RPMI7951 (cell line): ENCODE measurements at places on chromosomes 3 and 15.

DNA sequence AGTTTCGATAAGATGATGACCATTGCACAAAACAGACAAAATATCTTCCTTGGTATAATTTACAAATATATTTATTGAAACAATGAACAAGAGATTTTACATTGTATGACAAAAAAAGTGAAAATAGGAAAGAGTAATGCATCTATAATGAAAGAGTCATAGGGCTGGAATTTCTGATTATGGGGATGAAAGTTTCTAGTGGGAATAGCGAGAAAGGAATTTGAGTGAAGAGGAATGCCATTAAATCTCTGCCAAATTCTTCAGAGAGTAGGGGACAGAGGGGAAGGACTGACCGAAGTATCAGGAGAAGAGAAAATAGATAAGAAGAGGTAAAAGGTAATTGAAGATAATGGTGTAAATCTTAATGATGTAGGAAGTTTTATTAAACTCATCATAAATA, 125.4 kb downstream of the VGLL3 start:
- DNase-seq, result peak; percentile 5

- DNase-seq, result no peak
Observed at GRCh38 chr3:38746641-38747040, 69.4 kb downstream of the SCN10A start.

- DNase-seq, result no peak
Observed at GRCh38 chr3:173538410-173538809, 140.9 kb downstream of the NLGN1 start.

- DNase-seq, result peak; percentile 35
Observed at GRCh38 chr15:58378241-58379085, 53.3 kb upstream of the LIPC start.

GRCh38 chr3:52025453-52025852, 29.8 kb upstream of the RPL29 start:
- DNase-seq, result peak; percentile 24

- DNase-seq, result peak; percentile 42
Observed at GRCh38 chr3:42228796-42229195, 37.2 kb downstream of the CCK start.

- DNase-seq, result peak; percentile 88
Observed at GRCh38 chr3:16200411-16200810, 25.9 kb downstream of the GALNT15 start.

GRCh38 chr3:56970461-56970879, 90.0 kb upstream of the SPATA12 start:
- no peak for DNase-seq

GRCh38 chr3:134793562-134793961, 1.5 kb upstream of the EPHB1 start:
- DNase-seq, result no peak

DNA sequence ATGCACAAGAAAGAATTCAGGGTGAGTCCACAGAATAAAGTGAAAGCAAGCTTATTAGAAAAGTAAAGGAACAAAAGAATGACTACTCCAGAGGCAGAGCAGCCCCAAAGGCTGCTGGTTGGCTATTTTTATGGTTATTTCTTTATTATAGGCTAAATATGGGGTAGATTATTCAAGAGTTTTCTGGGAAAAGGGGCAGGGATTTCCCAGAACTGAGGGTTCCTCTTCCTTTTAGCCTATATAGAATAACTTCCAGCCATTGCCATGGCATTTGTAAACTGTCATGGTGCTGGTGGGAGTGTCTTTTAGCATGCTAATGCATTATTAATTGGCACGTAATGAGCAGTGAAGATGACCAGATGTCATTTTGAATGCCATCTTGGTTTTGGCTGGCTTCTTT, 13.6 kb downstream of the GLDN start:
- no peak for DNase-seq

GRCh38 chr3:170222647-170223541, 670 bp downstream of the PRKCI start:
- DNase-seq, result peak; percentile 23

DNA sequence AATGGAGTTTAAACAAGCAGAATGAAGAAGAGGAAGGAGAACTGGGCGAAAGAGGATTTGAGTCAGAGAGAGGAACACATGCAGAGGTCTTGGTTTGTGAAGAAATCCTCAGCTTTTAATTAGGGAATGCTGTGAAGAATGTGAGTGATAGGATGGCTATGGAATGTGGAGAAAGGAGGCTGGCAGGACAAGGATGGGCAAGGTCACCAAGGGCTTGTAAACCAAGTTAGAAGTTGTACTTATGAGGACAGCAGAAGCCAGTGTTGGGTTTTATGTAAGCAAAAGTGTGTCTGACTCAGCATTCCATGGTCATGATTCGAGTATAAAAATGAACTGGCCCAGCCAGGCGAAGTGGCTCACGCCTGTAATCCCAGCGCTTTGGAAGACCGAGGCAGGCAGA, 60.0 kb upstream of the IL12A start:
- peak; percentile 96 for DNase-seq

DNA sequence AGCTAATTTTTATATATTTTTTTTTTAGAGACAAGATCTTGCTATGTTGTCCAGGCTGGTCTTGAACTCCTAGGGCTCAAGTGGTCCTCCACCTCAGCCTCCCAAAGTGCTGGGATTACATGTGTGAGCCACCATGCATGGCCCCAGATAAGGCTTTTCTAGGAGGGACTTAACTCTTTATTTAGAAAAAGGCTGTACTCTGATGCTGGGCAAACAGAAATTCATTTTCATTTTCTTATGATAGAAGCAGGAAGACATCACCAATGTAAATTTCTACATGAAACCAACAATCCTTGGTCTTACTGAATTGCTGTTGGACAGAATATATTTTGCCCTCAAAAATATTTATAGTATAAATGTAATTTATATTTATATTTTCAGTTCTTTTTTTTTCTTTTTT, 9.6 kb downstream of the NIPA1 start:
- no peak for DNase-seq

DNA sequence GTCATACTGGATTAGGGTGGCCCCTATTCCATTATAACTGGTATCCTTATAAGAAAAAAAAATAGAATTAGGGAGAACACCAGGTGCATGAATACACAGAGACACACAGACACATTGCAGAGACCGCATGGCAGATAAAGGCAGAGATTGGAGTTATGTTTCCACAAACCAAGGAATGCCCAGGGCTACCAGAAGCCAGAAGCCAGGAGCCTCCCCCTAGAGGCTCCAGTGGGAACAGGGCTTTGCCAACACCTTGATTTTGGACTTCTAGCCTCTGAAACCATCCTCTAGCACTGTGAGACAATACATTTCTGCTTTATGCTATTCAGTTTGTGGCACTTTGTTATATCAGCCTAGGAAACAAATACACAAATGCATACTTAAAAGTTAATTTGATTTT, 10.4 kb downstream of the GOLM2 start:
- peak; percentile 38 for DNase-seq

- DNase-seq, result peak; percentile 88
Observed at GRCh38 chr3:177449360-177450006, 252.2 kb upstream of the TBL1XR1 start.

- DNase-seq, result no peak
Observed at GRCh38 chr3:69248436-69248835, 126.0 kb upstream of the LMOD3 start.

DNA sequence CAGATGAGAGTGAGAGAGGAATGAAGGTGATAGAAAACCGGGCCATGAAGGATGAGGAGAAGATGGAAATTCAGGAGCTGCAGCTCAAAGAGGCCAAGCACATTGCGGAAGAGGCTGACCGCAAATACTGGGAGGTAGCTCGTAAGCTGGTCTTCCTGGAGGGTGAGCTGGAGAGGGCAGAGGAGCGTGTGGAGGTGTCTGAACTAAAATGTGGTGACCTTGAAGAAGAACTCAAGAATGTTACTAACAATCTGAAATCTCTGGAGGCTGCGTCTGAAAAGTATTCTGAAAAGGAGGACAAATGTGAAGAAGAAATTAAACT, 88.9 kb downstream of the EOMES start:
- DNase-seq, result peak; percentile 75

- no peak for DNase-seq
Observed at GRCh38 chr3:64901522-64901885, 213.7 kb upstream of the ADAMTS9 start.

GRCh38 chr3:4471907-4472306, 4.8 kb upstream of the SUMF1 start:
- DNase-seq, result no peak

DNA sequence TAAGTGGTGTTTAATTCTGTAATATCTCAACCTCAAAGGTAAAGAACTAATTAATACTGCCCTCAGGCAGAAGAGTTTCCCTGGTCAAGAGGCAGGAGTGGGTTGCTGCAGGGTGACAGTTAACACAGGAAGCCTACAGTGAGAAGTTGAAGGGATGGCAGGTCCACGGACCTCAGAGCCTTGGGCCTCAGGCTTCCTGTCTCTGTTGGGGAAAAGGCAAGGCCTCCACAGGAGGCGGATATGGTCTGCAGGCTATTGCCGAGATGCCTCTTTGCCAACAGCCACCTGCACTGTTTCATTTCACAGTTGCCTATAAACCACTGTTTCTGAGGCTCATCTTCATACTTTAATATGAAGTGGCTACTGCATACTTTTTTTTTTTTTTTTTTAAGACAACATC, 33.3 kb upstream of the RPN1 start:
- no peak for DNase-seq

- no peak for DNase-seq
Observed at GRCh38 chr3:73150369-73151130, 89.1 kb downstream of the EBLN2 start.

GRCh38 chr3:131717493-131717892, 214.7 kb upstream of the MRPL3 start:
- DNase-seq, result no peak

DNA sequence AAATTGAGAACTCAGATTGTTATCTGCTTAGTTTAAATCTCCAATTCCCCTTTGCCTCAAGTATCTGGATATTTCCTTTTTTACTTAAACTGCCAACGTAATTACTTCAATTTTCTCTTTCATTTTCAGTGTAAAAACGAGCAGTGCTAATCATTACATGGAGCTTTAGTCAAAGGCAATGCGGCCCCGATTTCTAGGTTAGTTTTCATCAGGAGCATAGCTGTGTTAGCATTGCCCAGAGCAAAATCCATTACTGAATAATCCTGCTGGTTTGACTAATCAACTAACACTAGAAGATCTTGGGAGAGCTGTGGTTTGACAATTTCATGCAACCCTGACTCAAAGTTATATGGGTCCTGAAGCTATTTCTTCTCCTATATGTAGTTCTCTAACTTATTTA, 46.2 kb downstream of the ZPLD1 start:
- peak; percentile 43 for DNase-seq

DNA sequence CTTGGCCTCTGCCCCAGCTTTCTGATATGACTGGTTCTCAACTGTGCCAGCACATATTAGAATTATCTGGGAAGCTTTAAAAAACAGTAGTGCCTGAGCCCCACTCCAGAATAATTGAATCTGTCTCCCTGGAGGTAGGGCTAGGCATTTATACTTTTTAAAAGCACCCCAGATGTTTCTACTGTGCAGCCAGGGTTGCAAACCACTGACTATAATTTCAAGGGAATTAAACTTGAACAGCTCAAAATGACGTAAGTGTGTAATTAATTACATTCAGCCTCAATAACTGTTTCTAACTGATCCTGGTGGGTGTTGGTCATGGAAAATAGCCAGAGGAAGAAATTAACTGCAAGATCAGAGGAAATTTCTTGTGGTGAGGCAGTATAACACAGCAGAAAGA, 4.4 kb upstream of the IRAK2 start:
- peak; percentile 77 for DNase-seq

DNA sequence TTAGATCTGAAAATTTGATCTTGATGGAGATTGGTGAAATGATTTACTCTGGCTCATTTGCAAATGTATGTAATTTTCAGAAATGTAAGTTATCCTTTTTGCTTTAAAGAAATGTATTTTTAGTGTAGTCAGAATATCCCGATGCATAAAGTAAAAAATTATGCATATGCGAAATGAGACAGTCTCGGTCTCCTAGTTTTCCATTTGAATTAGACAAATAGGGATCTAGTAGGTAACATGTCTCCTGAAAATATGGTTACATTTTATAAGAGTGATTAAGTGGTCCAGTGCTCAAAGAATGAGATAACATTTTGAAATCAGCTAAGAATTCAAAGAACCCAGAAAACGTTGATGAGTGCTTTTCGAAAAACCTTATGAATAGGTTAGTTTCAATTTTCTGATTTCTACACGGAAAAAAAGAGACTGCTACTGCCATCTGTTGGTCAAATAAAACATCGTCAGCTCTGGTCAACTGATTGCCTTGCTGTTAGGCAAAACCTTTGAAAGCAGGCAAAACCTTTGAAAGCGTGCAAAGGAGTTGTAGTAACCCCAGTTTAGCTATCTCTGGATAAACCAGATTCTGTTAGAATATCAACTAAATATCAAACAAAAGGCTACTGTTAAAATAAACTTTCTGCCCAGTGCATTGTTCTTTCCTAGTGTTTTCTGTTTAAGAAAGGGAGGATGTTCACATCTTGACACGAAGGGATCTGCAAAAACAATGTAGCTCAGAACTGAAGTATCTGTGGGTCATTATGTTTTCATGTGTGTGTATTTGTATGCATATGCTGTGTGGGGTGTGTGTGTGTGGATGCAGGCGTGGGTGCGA, 59.3 kb upstream of the CHMP2B start:
- peak; percentile 58 for DNase-seq

DNA sequence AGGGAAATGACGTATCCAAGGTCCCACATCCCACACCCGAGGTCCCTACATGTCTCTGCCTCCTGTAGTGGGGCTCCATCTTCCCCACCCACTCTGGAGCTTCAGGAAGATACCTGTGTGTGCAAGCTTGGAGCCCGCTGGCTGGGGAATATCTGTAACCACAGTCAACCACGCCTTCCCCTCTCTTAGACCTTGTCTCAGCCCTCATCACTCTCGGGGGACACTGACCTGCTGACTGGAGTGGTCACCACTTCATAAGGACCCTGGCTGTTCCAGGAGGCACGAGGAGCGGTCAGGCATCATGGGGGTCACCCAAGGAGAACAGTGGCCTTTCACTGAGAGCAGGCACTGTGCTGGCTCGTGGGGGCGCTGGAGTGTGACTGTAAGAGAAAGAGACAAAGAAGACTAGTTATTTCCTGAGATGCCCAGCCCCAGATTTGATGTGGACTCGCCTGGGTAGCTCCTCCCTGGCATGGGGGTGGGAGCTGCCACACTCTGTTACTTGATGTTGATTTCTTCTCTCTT, 48.6 kb downstream of the CTXND1 start:
- no peak for DNase-seq

DNA sequence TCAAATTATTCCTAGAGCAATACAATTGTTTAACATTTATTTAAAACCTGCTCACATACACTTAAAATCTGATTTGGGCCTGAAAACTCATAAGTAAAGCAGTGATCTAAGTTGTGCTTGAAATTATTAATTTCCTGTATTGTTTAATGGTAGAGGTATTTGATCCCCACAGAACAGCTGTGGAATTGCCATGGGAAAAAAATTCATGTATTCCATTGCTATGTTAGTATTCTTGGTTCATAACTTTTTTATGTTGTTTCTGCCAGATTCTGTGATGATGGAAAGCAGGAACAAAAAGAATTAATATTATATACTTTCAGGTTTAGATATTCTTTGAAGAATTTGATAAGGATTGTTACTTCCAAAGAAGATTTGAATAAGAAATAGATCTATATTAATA, 831.5 kb upstream of the NR2F2 start:
- DNase-seq, result no peak

GRCh38 chr3:62525281-62525680, 151.9 kb upstream of the FEZF2 start:
- peak; percentile 20 for DNase-seq
